Peyer's patch (tissue), 4 donors: ENCODE measurements at places on chromosomes 13 and 19. TPM values are rescaled to one million over a fixed set of nuclear protein-coding genes. Genes with fewer than 3 reads are reported as not detected.

PRKCG gene
- total RNA-seq = not detected

GRCh38 chr13:86584301-86584700 is 785.1 kb upstream of the SLITRK6 start:
- no peaks in the 10 kb centered on the region for H3K4me1 ChIP-seq
- H3K4me3 ChIP-seq = no peak overlapping the region
- no peak for DNase-seq
- no peaks in the 10 kb centered on the region for H3K27me3 ChIP-seq

CFAP97D2 gene
- total RNA-seq = not detected

ZNF568 gene
- 4.7 TPM for total RNA-seq

DNA sequence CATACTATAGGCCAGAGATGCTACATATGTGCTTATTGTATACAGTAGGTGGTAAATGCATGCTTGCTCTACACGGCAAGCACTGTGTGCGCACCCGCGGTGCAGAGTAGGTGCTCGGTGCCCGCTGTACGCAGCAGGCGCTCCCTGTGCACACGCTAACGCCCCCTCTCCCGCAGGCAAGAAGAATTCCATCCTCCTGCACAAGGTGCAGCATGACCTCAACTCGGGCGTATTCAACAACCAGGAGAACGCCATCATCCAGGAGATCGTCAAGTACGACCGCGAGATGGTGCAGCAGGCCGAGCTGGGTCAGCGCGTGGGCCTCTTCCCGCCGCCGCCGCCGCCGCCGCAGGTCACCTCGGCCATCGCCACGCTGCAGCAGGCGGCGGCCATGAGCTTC is 17.7 kb downstream of the POLRMT start:
- H3K27ac ChIP-seq = no peak overlapping the region
- H3K27me3 ChIP-seq = no peaks in the 10 kb centered on the region
- no peak for DNase-seq
- H3K36me3 ChIP-seq = no peaks in the 10 kb centered on the region

GRCh38 chr19:31352782-31353651 is 3.8 kb upstream of the TSHZ3 start:
- H3K4me1 ChIP-seq = no peaks in the 10 kb centered on the region
- no peak overlapping the region for H3K4me3 ChIP-seq
- no peak for DNase-seq
- H3K36me3 ChIP-seq = no peaks in the 10 kb centered on the region

VMAC gene
- total RNA-seq = 22.7 TPM

DNA sequence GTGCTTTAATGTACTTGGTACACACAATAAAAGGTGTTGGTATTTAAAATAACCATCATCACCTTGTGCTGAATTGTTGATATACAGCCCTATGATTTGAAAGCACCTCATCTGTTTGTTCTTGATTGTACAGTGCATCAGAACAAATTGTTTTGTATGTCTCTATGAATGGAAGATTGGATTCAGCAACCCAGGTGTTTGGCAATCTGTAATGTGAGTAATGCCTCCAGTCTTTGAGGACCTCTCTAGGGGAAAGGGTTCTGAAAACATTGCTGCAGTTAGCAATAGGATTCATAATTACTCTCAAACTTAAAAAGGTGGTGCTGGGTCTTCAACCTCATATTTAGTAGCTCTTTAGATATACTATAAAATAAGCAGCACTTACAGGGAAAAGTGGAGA is 341.8 kb downstream of the OXGR1 start:
- H3K36me3 ChIP-seq = no peaks in the 10 kb centered on the region
- no peak overlapping the region for H3K27ac ChIP-seq
- H3K4me1 ChIP-seq = no peaks in the 10 kb centered on the region
- DNase-seq = no peak

DNA sequence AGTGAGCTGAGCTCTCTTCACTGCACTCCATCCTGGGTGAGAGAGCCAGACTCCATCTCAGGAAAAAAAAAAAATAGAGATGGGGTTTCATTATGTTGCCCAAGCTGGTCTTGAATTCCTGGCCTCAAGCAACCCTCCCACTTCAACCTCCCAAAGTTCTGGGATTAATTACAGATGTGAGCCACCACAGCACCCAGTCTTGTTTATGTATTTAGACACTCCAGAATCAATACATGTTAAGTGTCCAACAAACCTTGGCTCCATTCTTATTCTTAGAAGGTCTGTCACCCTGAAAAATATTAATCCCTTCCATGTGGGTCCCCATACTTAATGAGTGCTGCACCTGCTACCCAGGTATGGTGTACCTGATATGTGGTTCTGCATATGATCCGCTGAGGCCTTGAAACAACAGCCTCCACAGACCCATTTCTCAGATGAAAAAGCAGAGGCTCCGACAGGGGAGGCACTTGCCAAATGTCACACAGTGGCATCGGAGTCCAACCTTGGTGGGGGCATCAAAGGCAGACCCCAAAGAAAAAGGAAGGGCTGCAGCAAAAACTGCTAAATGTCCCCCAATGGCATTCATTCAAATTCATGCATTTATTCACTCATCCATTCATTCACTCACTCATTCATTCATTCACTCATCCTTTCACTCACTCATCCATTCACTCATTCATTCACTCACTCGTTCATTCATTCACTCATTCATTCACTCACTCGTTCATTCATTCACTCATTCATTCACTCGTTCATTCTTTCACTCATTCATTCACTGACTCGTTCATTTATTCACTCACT is 16.7 kb downstream of the TICAM1 start:
- H3K27ac ChIP-seq = no peak overlapping the region
- no peak overlapping the region for H3K4me3 ChIP-seq
- peaks cover 11% of the 10 kb centered on the region for H3K4me1 ChIP-seq
- DNase-seq = no peak

DNA sequence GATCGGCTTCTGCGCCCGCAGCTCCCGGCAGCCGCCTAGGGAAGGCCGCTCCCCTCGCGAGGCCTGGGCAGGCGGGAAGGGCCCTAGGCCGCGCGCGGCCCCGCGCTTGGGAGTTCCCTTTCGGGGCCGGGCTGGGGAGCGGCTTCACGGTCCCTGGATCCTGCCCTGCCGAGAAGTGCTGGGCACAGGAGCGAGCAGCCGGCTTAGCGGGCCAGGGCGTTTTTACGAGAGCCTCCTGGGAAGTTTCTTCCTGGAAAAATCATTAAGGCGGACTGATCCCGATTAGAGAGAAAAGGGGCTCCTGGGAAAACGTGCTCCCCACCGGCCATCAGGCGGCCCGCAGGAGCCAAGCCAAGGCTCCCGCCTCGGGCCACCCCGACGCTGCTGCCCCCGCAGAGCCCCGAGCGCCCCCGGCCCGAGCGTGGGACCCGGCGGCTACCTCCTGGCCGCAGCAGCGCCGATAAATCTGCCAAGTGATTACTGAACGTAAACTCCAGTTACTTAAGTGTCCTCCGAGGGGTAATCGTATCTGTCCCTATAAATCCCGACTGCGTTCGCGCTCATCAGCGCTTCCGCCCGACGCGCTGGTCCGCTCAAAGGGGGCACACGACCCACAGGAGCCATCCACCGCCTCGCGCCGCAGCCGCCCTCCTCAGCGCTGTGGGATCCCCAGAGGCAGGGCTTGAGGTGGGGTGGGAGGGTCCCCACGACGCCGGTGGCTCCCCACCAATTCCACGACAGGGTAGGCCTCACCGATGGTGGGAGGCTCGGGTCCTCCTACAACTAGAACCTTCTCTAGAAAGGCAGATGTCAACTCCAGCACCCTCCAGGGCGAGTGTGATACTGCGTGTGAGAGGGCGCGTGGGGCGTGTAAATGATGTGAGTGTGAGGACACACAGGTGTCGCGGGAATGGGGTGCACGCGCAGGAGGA is 2.8 kb downstream of the ZIC5 start:
- no peak overlapping the region for H3K27ac ChIP-seq
- H3K36me3 ChIP-seq = no peaks in the 10 kb centered on the region
- no peak overlapping the region for H3K4me3 ChIP-seq
- peaks cover 37% of the 10 kb centered on the region for H3K4me1 ChIP-seq
- no peaks in the 10 kb centered on the region for H3K27me3 ChIP-seq

GRCh38 chr13:34124666-34125306 is 306.8 kb downstream of the RFC3 start:
- no peak for DNase-seq
- no peaks in the 10 kb centered on the region for H3K27me3 ChIP-seq
- no peaks in the 10 kb centered on the region for H3K36me3 ChIP-seq
- no peak overlapping the region for H3K4me3 ChIP-seq
- H3K4me1 ChIP-seq = no peaks in the 10 kb centered on the region

- DNase-seq = no peak
- no peaks in the 10 kb centered on the region for H3K4me1 ChIP-seq
- no peaks in the 10 kb centered on the region for H3K36me3 ChIP-seq
- H3K27ac ChIP-seq = no peak overlapping the region
- H3K27me3 ChIP-seq = no peaks in the 10 kb centered on the region
These were observed 383.4 kb downstream of the LMO7 start for GRCh38 chr13:76019421-76020044.

DNA sequence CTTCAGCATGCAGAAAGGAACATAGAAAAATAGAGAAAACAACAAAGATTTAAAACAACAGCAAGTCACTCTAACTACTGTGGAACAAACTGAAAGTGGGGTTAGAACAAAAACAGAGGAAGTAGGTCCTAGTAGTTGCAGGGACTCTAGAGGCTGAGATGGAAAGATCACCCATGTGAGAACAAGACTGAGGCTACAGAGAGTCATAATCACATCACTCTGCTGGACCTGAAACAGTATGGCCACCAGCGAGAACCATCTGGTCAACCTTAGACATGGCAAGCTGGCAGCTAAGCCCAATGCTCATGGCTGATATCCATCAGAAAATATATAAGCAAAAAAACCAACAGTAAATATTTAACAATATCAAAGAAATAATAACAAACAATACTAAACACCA is 35.8 kb upstream of the ZNF724 start:
- no peak overlapping the region for H3K27ac ChIP-seq
- H3K4me1 ChIP-seq = no peaks in the 10 kb centered on the region
- no peaks in the 10 kb centered on the region for H3K36me3 ChIP-seq
- H3K27me3 ChIP-seq = no peaks in the 10 kb centered on the region
- H3K4me3 ChIP-seq = no peak overlapping the region
- no peak for DNase-seq

MUC16 gene
- not detected for total RNA-seq

GRCh38 chr13:35496006-35496405 is 19.5 kb upstream of the MAB21L1 start:
- H3K36me3 ChIP-seq = no peaks in the 10 kb centered on the region
- no peaks in the 10 kb centered on the region for H3K27me3 ChIP-seq
- no peak for DNase-seq
- H3K4me1 ChIP-seq = no peaks in the 10 kb centered on the region

- no peak for DNase-seq
- peak overlapping the region; percentile 99 for H3K27ac ChIP-seq
- no peaks in the 10 kb centered on the region for H3K27me3 ChIP-seq
- H3K4me1 ChIP-seq = no peaks in the 10 kb centered on the region
These were observed 1.5 kb downstream of the FNDC3A start for GRCh38 chr13:48977286-48977625.

GRCh38 chr13:42355092-42355485 is 83.1 kb downstream of the AKAP11 start:
- H3K4me3 ChIP-seq = no peak overlapping the region
- H3K27ac ChIP-seq = peak overlapping the region; percentile 19
- H3K36me3 ChIP-seq = no peaks in the 10 kb centered on the region
- H3K27me3 ChIP-seq = no peaks in the 10 kb centered on the region
- no peaks in the 10 kb centered on the region for H3K4me1 ChIP-seq
- no peak for DNase-seq

CALR3 gene
- total RNA-seq = not detected

DNA sequence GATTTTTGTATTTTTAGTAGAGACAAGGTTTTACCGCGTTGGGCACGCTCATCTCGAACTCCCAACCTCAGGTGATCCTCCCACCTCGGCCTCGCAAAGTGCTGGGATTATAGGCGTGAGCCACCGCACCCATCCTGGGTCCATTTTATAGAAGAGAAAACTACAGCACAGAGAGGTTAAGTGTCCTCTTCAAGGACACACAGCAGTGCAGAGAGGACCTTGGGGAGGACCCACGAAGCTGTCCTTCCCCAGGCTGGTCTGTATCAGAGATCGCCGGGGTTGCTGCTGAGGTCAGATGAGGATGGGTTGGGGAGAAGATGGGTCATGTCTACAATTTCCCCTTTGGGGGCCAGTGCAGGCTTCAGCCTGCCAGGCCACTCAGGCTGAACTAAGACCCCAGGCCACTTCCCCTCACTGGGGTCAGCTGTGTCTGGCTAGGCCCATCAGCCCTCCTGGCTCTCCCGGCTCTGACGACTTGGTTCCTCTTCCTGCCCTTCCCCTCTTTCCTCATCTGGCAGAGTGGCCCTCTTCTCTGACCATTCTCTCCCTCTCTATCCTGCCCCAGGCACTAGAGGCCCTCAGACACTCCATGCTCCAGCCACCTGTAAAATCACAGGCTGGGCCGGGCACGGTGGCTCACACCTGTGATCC is 9.6 kb downstream of the MYO1F start:
- H3K27me3 ChIP-seq = no peaks in the 10 kb centered on the region
- no peaks in the 10 kb centered on the region for H3K36me3 ChIP-seq
- no peak for DNase-seq
- H3K4me3 ChIP-seq = no peak overlapping the region

SERTAD3 gene
- 18.4 TPM for total RNA-seq

DNA sequence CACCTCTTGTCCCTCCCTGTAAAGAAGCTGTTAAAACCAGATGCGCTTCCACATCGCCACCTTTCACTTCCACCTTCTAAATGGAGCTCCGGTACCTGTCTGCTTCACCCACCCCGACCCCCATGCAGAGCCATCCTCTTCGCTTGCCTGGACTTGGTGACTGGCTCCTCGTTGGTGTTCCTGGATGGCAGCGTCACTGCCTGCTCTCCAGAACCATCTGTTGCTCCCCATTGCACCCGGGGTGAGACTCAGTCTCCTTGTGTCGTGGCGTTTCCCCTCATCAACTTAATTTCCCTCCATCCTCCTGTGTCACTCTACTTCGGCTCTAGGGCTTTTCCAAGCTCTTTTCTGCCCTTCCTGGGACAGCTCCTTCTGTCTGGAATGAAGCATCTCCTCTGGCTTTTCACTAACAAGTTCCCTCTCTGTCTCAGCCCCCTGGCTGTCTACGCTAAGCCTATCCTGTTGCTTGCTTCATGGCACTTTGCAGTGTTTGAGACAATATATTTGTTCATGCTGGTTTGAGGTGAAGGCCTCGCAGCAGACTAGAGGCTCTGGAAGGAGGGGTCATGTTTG is 10.3 kb downstream of the CEBPG start:
- no peaks in the 10 kb centered on the region for H3K36me3 ChIP-seq
- peaks cover 14% of the 10 kb centered on the region for H3K4me1 ChIP-seq
- H3K4me3 ChIP-seq = no peak overlapping the region
- no peaks in the 10 kb centered on the region for H3K27me3 ChIP-seq
- no peak overlapping the region for H3K27ac ChIP-seq

ZNF737 gene
- 60.2 TPM for total RNA-seq

DNA sequence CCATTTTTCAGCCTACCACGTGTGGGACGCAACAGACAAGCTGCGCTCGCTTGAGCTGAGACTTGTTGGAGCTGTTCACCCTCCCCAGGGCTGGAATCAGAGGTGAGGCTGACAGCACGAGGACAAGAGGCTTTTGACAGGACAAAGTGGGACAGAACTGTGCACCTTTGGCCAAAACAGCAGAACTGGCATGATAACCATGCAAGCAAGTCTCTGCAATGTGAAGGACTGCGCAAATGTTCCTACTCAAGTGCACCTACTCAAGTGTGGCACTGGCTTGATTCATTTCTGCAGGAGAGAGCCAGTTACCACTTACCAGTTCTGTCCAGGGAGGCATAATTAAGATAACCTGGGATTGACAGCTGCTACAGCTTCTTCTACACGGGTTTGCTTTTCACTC is 62.2 kb upstream of the TM9SF2 start:
- no peaks in the 10 kb centered on the region for H3K36me3 ChIP-seq
- peaks cover 5% of the 10 kb centered on the region for H3K4me1 ChIP-seq
- no peak overlapping the region for H3K4me3 ChIP-seq
- H3K27me3 ChIP-seq = no peaks in the 10 kb centered on the region
- H3K27ac ChIP-seq = no peak overlapping the region

ZNF208 gene
- total RNA-seq = 0.85 TPM

POGLUT2 gene
- 0.70 TPM for total RNA-seq

PHLDB3 gene
- 19.8 TPM for total RNA-seq
